ENCODE measurements at places on chromosomes 7 and 10. TPM values are rescaled to one million over a fixed set of nuclear protein-coding genes. Genes with fewer than 3 reads are reported as not detected.

DNA sequence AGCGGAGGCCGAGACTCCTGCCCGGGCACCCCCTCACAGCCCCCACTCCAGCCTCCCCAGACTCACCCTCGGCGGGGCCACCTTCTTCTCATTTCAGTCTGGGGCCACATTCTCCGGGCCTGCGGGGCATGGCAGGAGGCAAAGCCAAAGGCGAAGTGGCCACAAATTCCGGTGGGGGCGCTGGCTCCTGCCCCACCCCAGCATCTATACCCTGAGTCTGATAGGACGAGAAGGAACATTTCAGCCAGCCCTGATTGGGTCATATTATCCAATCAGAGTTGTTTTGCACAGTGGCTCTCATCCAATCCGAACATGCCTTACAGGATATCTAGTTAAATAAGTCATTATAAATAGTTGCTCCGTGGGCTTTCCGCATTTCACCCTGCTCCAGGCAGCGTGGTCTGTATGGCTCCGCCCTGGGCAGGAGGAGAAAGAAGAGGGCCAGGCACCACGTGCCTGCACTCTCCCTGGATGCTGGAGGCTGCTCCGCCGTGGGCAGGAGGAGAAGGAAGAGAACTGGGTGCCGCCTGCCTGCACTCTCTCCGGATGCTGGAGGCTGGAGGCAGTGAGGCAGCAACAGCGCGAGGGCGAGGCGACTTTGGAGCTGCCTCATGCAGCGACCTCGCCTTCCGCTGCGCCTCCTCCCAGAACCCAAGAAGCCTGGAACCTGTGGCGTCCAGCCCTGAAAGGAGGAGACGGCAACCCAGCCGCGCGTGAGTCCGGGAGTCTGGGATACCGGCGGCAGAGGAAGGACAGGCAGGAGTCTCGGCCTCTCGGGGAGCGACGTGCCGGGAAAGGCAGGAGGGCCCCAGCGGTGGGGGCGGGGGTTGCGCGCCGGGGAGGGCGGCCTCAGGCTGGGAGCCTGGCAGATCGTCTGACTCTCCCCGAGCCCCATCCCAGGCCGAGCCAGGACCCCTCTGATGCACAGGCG is 162.9 kb downstream of the ZNF33B start:
- no peak for DNase-seq

Gene CUL1
- 45.5 TPM for total RNA-seq

- no peak for DNase-seq
Observed at GRCh38 chr10:56346845-56347415, 14.1 kb downstream of the ZWINT start.

DNA sequence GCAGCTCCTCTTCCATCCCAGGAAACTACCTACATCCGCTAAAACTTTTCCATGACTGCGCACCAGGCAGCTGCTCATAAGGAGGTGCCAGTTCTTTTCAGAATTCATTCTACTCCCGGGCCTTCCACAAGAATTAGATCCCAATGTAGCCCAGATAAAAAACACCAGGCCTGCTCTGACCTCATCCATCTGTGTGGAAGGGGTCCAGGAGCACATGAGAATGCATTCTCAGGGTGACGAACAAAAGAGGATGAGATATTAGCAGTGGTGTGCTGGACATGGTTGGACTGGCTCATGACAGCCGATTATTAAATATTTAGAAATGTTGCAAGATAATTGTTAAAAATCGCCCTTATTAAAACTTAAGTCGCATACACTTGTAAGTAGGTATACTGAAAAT is 43.2 kb upstream of the STEAP1B start:
- no peak for DNase-seq

DNA sequence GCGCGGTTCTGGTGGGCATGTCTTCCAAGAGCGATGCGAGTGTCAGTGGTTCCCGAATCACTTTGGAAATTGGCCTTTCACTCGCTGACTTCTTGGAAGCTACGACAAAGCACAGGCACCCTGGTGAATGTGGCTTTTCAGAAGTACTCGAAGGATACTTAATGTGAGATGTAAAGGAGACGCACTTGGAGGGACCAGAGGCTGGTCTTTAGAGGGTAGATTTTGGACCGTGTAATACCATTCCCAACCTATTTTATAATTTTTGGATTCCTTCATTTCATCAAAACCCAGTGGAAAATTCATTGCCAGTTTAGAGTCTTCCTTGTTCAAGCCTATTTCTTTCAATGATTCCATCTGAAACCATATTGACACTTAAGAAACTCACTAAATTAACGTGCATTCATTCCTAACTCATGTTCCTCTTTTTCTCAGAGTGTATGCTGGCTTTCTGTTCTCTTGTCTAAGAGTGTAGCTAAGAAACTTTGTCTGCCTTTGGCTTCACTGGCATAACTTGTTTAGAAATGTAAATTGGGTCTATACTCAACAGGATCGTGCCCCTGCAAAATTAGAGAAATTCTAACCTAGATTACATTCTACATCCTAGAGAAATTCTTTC is 645 bp upstream of the COPG2 start:
- no peak for DNase-seq
